ENCODE measurements at places on chromosomes 5 and 9. TPM values are rescaled to one million over a fixed set of nuclear protein-coding genes. Genes with fewer than 3 reads are reported as not detected.

Gene CCDC183
- total RNA-seq = 0.67 TPM

Gene DNAJB5
- total RNA-seq = 11.4 TPM

Gene QRFP
- not detected for total RNA-seq

Gene CA9
- total RNA-seq = not detected

Gene DPM2
- total RNA-seq = 18.3 TPM

Gene RAI14
- total RNA-seq = 55.9 TPM

Gene DNAH5
- total RNA-seq = not detected

Gene BAAT
- under 0.01 TPM for total RNA-seq

Gene PPP1R2B
- total RNA-seq = under 0.01 TPM

Gene CNOT6
- total RNA-seq = 18.5 TPM

Gene FAM163B
- not detected for total RNA-seq

Gene ADAMTS6
- 1.0 TPM for total RNA-seq

Gene SLC36A2
- not detected for total RNA-seq

Gene PTPN3
- total RNA-seq = 4.7 TPM

Gene NOXA1
- 0.46 TPM for total RNA-seq

Gene RFESD
- total RNA-seq = 1.7 TPM

Gene MEIKIN
- not detected for total RNA-seq

Gene IPO11
- total RNA-seq = 24.0 TPM

Gene LOX
- total RNA-seq = 9.3 TPM

Gene CDH9
- not detected for total RNA-seq

Gene CTXN3
- not detected for total RNA-seq

Gene PNPLA7
- 0.93 TPM for total RNA-seq

Gene RASGEF1C
- total RNA-seq = 2.2 TPM

Gene NEUROG1
- total RNA-seq = not detected

Gene DNAI1
- not detected for total RNA-seq

Gene RELL2
- total RNA-seq = 7.3 TPM

Gene IRX2
- total RNA-seq = 5.9 TPM

Gene NDOR1
- total RNA-seq = 12.4 TPM

Gene LMX1B
- total RNA-seq = not detected

Gene CTNND2
- not detected for total RNA-seq

Gene FOXD4L5
- under 0.01 TPM for total RNA-seq

Gene WNK2
- total RNA-seq = 0.46 TPM

All from melanocyte of skin (primary cell).